ENCODE measurements at places on chromosomes 1 and 21. TPM values are rescaled to one million over a fixed set of nuclear protein-coding genes. Genes with fewer than 3 reads are reported as not detected.

The RNU1-1 gene
- total RNA-seq: 73,230 TPM

The SPATA1 gene
- total RNA-seq: 0.74 TPM

The MPL gene
- not detected for total RNA-seq

The ABCA4 gene
- total RNA-seq: 0.25 TPM

The SAMD13 gene
- 1.7 TPM for total RNA-seq

The NOTCH2NLA gene
- total RNA-seq: 14.3 TPM

The H6PD gene
- total RNA-seq: 6.4 TPM

The TESK2 gene
- total RNA-seq: 0.74 TPM

The OR2T11 gene
- total RNA-seq: not detected

Measured in temporal lobe (tissue), 4 donors.